Spinal cord (tissue), 10 donors: ENCODE measurements at places on chromosomes 5 and 9.

DNA sequence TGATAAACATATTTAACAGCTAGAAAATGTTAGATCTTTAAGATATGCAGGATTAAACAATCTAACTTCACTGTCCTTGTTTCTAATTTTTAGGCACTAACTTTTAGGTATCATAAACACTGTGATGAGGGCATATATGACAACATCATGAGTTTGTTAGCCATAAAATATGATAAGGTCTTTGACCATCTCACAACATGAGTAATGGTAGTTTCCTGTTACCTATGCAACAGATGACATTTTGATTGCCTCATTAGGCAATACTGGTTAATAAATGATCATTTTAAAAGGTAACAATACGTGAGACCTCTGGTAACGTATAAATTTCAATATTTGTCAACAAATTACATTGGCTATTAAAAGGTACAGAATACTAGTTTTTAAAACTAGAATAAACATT is 613.5 kb downstream of the PDE4D start:
- no peaks in the 10 kb centered on the region for H3K4me1 ChIP-seq
- no peak for DNase-seq
- H3K36me3 ChIP-seq, result no peaks in the 10 kb centered on the region
- no peaks in the 10 kb centered on the region for H3K27me3 ChIP-seq
- no peak overlapping the region for H3K4me3 ChIP-seq

DNA sequence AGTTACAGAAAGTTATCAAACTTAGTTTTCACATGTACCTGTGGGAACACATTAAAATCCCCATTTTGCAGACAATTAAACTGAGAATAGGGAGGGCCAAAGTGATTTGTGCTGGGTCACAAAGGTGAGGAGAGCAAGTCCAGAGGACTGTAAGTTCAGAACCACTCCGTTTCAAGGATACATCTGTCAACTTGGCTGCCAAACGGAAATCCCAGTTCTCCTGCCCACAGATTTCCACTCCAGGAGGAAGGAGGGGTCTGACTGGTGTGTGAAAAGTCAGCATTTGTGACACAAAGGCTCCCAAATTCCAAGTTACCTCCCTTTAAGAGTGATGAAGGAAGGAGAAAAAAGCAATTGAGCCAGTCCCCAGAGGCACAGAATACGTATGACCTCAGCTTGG is 42.3 kb downstream of the PRELID2 start:
- no peak overlapping the region for H3K4me3 ChIP-seq
- H3K27ac ChIP-seq, result no peak overlapping the region
- no peak for DNase-seq
- no peaks in the 10 kb centered on the region for H3K36me3 ChIP-seq
- H3K4me1 ChIP-seq, result no peaks in the 10 kb centered on the region

GRCh38 chr9:79471580-79472543 is 99.9 kb upstream of the TLE4 start:
- H3K27ac ChIP-seq, result no peak overlapping the region
- H3K36me3 ChIP-seq, result no peaks in the 10 kb centered on the region
- H3K4me3 ChIP-seq, result no peak overlapping the region
- peaks cover 2% of the 10 kb centered on the region for H3K27me3 ChIP-seq
- peak; percentile 24 for DNase-seq

DNA sequence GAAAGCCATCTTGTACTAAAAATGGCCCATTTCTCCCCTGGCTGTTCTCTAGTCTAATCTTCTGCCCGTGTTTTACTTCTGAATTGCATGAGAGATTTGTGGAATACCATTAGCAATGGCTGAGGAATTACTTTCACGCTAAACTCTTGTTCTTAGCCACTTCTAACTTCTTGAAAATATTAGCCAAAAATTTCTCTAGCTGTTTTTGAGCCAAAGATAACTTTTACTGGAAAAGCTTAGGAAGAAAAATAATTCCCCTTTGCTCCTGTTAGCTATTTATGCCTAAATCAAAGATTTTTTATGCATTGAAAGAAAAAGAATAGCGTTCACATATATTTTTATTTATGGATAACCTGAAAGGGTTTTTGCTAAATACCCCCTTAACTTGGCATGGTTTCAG is 287.8 kb downstream of the MTRR start:
- no peak for DNase-seq
- no peaks in the 10 kb centered on the region for H3K36me3 ChIP-seq
- H3K27ac ChIP-seq, result no peak overlapping the region
- no peak overlapping the region for H3K4me3 ChIP-seq

DNA sequence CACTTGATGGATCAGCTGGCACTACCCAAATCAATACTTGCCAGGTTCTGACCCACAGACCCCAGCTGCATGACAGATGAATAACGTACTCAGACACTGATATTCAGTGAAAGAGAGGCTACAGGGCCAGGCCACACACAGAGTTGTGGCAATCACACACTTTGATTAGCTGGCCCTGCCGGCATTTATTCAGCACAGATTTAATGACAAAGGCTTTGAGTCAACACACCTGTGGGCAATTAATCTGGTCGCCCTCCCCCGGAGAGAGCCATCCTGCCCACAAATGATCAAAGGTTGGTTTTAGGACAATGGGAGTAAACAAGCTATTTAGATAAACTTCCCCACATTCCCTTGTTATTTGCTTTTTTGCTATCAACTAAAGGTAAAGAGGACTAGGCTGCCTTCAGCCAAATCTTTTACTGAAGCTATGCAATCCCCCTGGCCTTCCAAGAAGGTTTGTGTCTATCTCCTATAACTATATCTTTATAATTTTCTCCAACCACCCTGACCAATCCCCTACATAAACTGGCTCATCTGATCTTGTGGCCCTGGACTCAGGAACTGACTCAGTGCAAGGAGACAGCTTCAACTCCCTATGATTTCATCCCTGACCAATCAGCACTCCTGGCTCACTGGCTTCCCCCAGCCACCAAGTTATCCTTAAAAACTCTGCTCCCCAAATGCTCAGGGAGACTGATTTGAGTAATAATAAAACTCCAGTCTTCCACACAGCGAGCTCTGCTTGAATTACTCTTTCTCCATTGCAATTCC is 12.7 kb upstream of the TRIM32 start:
- DNase-seq, result no peak
- no peak overlapping the region for H3K4me3 ChIP-seq
- no peak overlapping the region for H3K27ac ChIP-seq
- no peaks in the 10 kb centered on the region for H3K36me3 ChIP-seq
- no peaks in the 10 kb centered on the region for H3K27me3 ChIP-seq
- H3K4me1 ChIP-seq, result no peaks in the 10 kb centered on the region
